A549 (cell line): ENCODE measurements at places on chromosomes 16 and 17.

DNA sequence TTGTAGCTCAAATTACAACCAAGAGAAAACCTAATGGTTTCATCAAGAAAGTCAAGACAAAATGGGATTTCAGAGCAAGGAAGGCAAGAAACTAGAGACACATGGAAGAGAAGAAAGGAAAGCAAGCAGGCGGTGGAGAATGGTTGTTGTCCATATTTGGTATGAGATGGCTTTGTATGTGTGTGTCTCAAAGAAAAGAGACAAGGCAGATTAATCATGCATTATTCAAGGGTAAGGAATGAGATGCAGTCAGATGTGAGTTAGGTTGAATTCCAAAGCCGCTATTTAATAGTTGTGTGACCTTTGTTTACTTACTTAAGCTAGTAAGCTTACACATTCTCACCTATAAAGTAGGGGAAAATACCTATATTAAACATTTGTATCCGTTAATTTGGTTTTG lies 1029.6 kb downstream of the CDH11 start:
- DNase-seq = no peak

DNA sequence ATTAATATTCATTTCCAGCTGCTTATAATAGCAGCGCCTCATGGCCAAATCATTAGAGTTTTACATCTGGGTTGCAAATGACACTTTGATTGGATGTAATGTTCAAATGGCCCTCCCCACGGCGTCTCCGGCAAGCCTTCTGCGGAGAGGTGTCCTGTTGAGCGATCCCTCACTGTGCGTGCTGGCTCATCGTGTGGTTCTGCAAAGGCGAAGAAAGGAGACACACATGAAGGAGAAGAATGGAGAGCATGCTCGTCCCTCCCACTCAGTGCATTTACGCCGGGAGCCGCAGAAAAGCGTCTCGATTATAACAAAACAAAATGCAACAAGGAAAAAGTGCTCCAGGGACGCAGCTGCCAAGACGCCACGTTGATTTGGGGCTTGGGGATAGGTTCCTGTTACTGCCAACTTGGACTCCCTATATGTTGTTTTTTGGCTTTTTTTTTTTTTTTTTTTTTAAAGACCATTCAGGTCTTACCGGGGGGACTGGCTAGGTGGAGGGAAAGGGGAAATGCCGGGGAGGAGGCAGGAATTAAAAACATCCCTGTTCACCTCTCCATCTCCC lies 117.6 kb downstream of the C16orf78 start:
- no peak for DNase-seq

GRCh38 chr16:31362476-31363405 lies 7.8 kb downstream of the ITGAX start:
- no peak for DNase-seq

GRCh38 chr16:1580256-1580655 lies 31.6 kb downstream of the IFT140 start:
- DNase-seq = no peak

DNA sequence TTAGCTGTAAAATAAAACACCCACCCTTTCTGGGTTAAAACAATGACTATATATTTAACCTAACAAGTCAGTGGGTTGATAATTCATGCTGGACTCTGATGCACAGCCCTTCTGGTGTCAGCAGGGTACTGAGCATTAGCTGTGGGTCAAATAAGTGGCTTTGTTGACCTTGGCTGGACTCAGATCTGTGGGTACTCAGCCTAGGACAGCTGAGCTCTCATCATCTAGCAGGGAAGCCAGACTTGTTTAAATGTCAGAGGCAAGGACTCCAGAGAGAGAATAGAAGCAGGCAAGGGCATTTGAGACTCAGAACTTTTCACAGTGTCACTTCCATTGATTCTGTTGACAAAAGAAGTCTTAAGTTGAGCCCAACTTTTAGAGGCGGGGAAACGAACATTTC lies 1063.8 kb upstream of the CDH8 start:
- no peak for DNase-seq

GRCh38 chr17:41098481-41098880 lies 539 bp upstream of the KRTAP4-8 start:
- no peak for DNase-seq

DNA sequence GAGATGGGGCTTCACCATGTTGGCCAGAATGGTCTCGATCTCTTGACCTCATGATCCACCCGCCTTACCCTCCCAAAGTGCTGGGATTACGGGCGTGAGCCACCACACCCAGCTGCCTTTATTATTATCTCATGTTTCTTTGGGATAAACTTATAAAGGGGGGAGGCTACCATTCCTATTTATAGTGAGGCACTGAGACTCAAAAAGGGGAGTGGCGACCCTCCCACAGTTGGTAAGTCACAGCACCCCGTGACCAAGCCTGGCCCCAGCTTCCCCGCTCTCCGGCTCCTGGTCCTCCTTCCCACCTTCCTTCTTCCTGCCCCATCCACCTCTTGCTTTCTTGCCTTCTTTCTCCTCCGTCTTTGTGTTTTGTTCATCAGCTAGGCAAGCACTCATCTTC lies 5.2 kb downstream of the MYH3 start:
- DNase-seq = no peak

GRCh38 chr17:49223517-49224197 lies 6.9 kb downstream of the PHOSPHO1 start:
- DNase-seq = peak; percentile 52

- no peak for DNase-seq
These were observed 39.7 kb downstream of the REXO5 start for GRCh38 chr16:20846030-20846429.

DNA sequence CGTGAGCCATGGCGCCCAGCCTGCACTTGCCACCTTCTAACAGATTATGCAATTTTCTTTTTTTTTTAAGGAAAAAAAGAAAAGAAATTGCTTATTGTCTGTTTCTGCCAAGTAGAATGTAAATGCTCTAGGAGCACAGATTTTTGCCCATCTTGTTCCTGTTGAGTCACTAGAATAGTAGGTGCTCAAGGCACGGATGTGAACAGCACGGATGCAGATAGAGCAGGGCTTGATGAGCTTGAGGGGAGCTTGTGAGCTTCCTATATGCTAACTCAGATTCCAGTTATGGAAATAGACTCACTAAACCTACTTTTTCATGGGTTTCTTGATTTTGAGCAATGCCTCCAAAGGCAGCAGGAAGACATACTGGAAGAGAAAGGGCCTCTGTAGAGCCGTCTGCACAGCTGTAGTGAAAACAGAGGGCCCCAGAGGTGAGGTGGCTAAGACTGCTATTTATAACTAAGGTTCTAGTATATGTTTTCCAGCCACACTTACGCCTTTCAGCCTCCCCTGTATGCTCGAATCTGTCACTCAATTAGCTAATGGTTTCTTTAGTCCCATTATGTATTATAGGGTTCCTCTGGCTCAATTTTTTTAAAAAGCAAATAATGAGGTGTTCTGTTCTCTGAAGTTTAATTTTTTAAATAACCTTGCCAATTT lies 72.8 kb downstream of the WWP2 start:
- DNase-seq = no peak
